ENCODE measurements at places on chromosomes 3 and 15.

- DNase-seq = no peak
Observed at GRCh38 chr15:84681831-84682230, 23.8 kb upstream of the NMB start.

- no peak for DNase-seq
Observed at GRCh38 chr15:76861815-76862397, 43.2 kb downstream of the SCAPER start.

DNA sequence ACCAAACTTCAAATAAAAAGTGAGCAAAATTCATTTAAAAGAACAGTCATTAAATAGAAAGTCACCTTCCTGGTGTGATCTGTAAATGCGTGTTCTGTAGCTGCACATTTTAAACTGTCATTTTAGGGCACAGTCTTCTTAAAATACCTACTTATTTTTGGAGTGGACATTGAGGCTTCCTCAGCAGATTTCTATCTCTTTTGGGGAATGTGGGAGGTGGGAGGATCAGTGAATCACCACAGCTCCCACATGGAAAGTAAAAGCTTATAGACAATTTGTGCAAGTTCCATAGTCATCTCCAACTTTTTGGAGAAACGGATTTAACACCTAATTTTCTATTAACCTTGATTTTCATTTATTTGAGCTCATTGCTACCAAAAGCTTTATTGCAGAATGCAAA, 21.0 kb upstream of the MOBP start:
- DNase-seq = no peak

DNA sequence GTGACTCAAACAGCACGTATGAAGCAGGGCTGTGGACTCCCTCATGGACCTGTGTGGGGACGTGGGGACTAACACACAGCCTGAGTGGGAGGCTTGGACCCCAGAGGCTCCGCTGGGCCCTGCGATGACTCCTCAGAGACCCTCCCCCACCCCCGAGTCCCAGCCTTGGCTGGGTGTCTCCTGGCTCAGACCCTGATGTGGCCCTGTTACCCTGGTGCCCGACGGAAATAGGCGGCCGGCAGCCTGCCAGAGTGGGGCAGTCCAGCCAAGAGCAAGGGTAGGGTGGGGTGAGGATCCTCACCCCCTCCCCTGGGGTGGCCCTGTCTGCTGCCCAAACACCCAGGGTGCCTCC, 15.3 kb downstream of the TNK2 start:
- DNase-seq = no peak

DNA sequence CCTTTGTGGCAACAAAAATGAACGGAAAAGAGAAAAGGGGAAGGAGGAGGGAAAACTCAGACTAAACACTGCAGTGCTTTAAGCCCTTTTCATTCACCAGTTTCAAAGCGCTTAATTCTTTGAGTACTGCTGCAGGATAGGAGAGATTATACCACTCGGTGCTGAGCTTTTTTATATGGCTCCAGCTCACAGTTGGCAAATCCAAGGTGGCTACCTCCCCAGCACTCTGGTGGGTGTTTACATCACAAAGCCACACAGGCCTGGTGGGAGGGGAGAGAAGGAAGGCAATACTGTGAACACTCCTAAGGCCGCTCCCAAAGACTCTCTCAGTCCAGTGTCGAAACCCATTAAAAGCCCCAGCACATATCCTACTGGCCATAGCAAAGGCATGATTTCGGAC, 191.4 kb downstream of the STT3B start:
- DNase-seq = no peak

DNA sequence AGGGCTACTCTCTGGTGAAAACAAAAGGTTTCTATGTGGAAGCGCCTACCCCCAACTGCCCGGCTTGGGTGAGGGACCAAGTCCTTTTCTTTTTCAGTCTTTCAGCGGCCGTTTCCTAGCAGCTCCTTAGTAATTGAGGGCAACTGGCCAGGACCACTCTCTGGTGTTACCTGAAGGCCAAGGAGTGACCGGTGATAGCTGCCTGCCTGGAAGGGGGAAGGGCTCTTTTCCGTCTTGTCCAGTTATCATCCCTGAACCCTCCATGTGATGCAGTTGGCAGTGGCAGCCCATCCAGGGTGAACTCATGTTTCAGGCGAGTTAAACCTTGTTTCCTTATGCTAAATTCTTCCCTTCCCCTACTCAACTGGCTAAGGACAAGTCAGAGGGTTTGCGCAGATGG, 33.3 kb downstream of the RHCG start:
- DNase-seq = no peak

GRCh38 chr3:149160754-149161300, 31.4 kb downstream of the HPS3 start:
- DNase-seq = no peak

DNA sequence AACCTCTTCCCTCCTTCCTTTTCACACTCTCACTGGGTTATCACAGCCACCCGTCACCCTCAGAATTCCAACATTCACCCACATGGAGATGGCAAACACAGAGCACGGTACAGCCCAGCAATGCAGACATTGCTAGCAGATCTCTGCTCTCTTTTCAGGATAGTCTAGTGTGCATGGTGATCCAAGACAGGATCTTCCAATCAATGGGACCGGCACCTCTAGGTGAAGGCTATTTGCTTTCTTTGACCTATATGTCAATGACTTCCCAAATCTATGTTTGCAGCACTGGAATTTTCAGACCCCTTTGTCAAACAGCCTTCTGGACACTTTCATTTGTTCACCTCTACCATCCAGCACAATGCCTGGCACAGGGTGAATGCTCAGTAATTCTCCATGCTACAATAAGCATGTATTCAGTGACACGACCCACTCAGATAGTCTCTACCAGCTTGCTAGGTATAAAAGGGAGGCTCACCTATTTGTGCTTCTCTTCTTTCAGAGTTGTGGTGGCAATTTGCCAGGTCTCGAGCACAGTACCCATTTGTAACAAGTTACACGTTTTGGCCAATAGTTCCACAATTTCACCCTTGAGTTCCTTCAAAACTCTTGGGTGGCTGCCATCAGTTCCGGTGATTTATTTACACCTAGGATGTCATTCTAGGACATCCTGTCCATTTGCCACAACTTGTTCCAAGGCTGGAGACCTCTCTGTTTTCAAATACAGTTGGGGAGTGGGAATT, 279.1 kb upstream of the ICE2 start:
- no peak for DNase-seq

GRCh38 chr15:75008629-75009326, 13.4 kb downstream of the SCAMP5 start:
- no peak for DNase-seq

DNA sequence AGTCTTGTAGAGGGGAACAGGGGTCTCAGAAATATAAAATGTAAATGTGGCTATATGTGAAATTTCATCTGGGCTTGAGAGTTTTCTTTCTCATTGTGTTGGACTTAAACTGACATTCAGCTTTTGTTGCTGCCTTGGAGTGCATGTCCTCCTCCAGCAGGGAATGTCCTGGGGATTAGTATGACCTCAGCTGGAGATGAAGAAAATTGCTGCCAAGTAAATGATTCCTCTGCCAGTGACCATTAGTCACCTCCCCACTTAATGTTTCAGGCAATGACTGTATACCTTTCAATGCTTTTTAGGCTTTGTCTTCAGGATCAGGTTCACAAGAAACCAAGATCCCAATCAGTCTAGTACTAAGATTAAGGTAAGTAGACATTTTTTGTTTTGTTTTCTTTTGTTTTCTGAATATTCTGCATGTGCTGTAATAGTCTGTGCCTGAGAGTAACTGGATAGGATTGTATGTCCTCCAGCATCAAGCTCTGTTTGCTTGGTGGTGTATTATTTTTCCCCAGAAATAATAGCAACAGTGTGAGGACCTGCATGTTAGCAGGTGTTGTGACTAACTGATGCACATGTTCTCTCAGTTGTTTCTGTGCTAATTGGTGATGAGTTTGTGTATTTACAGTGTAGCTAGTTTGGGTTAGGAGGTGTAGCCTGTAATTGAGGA, 18.1 kb upstream of the SLC22A13 start:
- peak; percentile 44 for DNase-seq

DNA sequence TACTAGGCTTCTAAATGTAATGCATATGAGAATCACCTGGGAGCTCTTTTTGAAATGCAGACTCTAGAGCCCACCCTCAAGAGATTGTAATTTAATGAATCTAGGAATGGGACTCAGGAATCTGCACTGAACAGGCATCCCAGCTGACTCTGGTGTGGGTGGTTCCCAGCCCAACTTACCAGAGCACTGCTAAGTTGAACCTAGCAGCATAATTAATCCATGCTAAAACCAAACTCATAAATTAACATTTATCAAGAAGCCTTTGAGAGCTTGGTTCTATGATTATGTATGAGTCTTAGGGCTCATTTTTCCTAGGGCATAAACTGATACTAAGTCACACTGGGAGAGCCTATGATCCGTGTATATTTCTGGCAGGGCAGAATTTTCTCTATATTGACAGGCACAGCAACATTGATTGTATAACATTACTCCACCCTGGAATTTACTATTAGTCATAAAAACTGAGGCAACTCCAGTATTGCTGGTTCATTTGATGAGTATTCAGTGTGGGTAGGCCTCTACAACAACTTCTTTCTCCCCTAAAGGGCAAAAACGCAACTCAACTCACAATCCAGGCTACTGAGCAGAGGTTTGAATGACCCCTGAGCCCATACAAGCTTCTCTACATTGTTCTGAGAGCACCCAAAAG, 10.7 kb upstream of the CSTA start:
- no peak for DNase-seq

- no peak for DNase-seq
Observed at GRCh38 chr15:64843991-64844390, 2.3 kb downstream of the PLEKHO2 start.

DNA sequence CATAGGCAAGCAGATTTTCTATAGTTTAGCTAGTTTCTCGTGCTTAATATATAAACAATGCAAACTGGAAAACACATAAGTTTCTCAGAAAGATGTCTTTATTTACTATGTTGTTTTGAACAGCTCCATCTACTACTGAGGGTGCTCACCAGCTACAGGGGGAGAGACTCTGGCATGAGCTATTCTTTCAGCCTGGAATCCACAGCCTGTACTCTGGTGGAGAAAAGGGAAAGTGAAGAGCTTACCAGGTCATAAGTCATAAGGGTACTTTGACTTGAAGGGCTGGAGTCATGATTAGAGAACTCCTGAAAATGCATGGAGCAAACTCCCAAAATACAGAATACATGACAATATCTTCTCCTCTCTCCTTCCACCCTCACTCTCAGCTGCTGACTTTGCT, 4.4 kb upstream of the AVEN start:
- no peak for DNase-seq

DNA sequence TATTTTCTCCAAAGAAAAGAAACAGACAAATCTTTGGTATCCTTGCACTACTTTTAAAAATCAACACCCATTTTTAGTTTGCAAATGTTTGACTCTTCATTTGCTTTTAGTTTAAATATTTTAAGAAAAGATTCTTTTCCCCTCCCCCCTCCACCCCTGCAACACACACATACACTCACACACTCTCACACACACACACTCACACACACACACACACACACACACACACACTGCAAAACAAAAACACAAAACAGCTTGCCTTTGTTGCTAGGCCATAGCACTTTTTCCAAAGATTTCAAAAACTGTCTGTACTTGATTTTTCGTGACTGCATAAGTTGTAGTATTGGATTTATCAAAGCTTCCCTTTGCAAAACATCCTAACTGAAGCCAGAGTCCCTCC, 26.9 kb downstream of the ROBO2 start:
- no peak for DNase-seq

- DNase-seq = no peak
Observed at GRCh38 chr3:9914559-9915253, 2.2 kb upstream of the IL17RC start.

Data from hindlimb muscle (tissue), 1 donor.